ENCODE measurements at places on chromosomes 7 and 10.

- DNase-seq: no peak
These were observed 260.7 kb downstream of the KLF6 start for GRCh38 chr10:3524086-3524960.

- no peak for DNase-seq
These were observed 116.0 kb downstream of the BUB3 start for GRCh38 chr10:123270221-123270620.

DNA sequence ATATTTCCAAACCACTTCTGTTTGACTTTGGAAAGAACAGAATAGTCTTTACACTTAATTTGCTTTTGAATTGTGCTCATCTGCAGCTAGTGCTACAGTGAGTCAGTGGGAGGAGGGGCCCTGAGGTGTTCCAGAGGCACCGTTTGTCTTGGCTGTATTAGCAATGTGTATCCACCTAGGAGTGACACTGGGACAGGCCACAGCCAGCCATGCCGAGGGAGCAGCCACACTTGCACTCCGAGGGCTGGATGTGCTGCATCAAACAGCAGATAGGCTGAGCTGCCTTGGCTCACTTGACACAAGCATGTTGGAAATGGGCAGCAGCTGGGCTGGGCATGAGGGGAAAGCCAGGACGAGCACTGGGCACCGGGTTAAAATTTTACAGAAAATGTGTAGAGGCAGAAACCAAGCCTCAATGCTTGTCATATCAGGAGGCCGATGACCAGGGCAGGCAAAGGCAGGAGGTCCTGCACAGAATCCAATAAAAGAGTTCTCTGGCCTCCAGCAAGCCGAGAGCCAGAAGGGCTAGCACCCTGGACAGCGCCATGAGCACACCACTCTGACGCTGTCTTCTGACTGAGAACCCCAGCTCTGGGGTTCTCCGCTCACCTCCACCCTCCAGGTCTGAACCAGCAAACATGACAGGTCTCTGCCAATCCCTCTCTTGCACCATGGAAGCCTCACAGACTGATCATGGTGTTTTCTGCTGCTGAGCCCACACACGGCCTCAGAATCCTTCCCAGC, 163.3 kb downstream of the GRID1 start:
- no peak for DNase-seq

DNA sequence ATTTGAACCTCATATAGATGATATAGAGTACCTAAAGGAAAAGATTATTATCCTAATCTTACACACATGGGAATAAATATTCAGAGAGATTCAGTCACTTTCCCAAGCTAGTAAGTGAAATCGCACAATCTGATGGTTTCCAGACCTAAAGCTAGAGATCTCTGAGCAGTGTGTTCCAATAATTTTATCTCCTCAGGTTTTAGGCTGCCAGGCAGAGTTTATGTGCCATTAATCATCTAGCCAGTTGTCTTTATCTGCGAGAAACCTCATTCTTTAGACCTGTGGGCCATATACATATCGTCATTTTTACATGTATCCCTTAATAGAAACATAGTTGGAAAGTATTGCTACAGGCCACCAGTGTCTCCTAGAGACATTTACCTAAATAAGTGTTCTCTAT, 647.2 kb upstream of the STEAP1 start:
- no peak for DNase-seq

DNA sequence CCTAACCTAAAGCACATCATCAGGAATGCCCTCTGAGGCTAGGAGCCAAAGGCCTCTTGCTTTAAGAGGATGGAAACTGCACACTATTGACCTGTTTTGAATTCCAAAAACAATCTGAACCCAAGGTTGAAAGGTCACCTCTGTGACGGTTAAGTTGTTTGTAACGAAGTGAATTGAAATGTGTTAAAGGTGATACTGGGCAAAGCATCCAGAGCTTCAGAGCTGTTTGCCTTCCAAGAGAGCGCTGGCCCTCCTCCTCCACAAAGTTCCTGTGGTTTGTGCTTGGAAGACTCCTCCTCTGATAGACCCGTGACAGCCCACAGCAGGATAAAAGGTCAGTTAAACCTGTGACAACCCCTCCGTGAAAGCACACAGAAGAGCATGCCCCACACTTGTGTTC, 133.7 kb upstream of the CTTNBP2 start:
- no peak for DNase-seq

DNA sequence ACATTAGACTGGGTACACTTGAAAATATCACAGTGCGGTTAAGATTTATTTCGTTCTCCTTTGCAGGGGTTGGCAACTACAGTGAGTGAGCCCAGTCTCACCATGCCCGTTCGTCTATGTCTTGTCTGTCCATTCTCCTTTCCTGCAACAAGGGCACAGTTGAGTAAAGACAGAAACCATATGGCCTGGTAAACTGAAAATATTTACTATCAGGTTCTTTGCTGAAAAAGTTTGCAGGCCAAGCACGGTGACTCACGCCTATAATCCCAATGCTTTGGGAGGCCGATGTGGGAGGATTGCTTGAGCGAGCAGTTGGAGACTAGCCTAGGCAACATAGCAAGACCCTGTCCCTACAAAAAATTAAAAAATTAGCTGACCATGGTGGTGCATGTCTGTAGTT, 11.4 kb upstream of the KCTD7 start:
- DNase-seq: no peak

GRCh38 chr7:128066858-128067257, 35.6 kb upstream of the LRRC4 start:
- no peak for DNase-seq
